Mesenteric fat pad (tissue), 1 donor: ENCODE measurements at places on chromosomes 11 and 22. TPM values are rescaled to one million over a fixed set of nuclear protein-coding genes. Genes with fewer than 3 reads are reported as not detected.

The GAB2 gene
- total RNA-seq = 65.1 TPM

The BRSK2 gene
- 1.4 TPM for total RNA-seq

The MMP27 gene
- total RNA-seq = not detected

The FAM111B gene
- 0.26 TPM for total RNA-seq

The MS4A15 gene
- total RNA-seq = not detected

The USH1C gene
- total RNA-seq = 0.19 TPM

The XPNPEP3 gene
- 18.5 TPM for total RNA-seq

The RAB39A gene
- total RNA-seq = 4.0 TPM

The MFNG gene
- 33.6 TPM for total RNA-seq

The PGA4 gene
- total RNA-seq = 20.6 TPM

The MS4A1 gene
- 0.22 TPM for total RNA-seq

The RPL27A gene
- 653 TPM for total RNA-seq

The DDI1 gene
- not detected for total RNA-seq

The DBX1 gene
- total RNA-seq = not detected

The ADORA2A gene
- total RNA-seq = 2.6 TPM

The ELFN2 gene
- total RNA-seq = not detected

The KRTAP5-2 gene
- not detected for total RNA-seq

The TRIM49 gene
- total RNA-seq = not detected

The VWCE gene
- 7.7 TPM for total RNA-seq

The OTOG gene
- not detected for total RNA-seq

The CABP7 gene
- not detected for total RNA-seq

The DEPDC5 gene
- 24.7 TPM for total RNA-seq

The CYTH4 gene
- total RNA-seq = 44.7 TPM

The SYCE3 gene
- total RNA-seq = not detected

The F2 gene
- total RNA-seq = not detected

The EHF gene
- total RNA-seq = 0.22 TPM

The C11orf42 gene
- not detected for total RNA-seq

The CHRNA10 gene
- 1.3 TPM for total RNA-seq

The TEX12 gene
- total RNA-seq = not detected

The TSPAN32 gene
- total RNA-seq = 1.3 TPM

The NPAS4 gene
- not detected for total RNA-seq

The OR6A2 gene
- 0.35 TPM for total RNA-seq

The SLC7A4 gene
- total RNA-seq = 7.6 TPM

The ME3 gene
- 49.4 TPM for total RNA-seq

The PGR gene
- total RNA-seq = 2.3 TPM
